Stimulated activated CD4-positive, alpha-beta T cell treated with anti-CD3 and anti-CD28 coated beads, Interleukin-1b, Interleukin-23, amount 100 ng/mL, for 48 hours (primary cell): ENCODE measurements at places on chromosomes 6 and 20.
A peak's percentile ranks its signal among the peaks of the same experiment; 100 is the strongest.

DNA sequence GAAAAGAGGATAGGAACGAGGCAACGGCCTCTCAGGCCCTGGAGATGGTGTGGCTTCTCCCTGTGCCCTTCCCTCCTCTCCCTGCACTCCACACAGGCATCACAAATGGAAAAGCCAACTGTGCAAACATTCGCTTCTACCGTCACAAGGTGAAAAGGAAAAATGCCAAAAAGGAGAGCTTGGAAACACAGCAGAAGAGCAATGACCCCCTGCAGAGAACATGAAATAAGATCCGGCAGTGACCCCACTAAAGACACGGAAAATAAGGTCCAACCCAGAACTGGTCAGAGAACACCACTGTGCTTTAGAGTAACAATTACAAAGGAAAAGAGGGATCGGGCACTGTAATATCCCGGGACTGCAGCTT lies 63.0 kb downstream of the SLC22A23 start:
- DNase-seq: no peak

DNA sequence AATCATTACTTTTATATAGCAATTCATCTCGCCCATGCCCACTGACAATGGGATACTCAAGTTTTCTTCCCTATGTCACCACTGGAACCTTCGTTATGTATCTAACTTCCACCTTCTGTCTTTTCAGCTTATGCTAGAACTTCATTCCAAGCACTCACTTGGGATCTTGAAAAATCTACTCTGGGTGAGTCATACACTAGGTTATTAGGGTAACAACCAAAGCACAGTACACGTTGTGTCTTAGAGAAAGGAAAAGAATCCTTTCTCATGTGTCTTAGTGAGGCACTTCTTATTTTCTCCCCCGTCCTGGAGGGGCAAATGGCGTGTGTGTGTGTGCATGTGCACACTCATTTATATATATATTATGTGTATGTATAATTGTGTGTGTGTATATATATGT lies 18.3 kb upstream of the FAM162B start:
- DNase-seq: no peak

DNA sequence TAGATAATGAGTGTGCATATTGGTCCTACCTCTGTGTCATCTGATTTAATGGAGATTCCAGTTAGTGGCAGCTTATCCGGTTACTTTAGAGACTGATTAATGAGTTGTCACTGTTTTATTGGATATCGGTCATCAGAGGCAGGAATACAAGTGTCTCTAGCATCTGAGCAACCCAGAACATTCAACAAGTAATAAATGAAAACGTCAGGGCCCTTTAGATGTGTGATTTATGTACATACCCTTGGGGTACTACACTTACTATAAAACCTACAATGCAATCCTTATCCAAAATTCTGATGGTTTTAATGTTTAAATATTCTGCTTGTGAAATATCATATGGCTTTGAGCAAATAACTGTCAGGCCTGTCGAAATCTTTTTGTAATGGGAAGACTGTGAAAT lies 1117.9 kb upstream of the FLRT3 start:
- DNase-seq: no peak

DNA sequence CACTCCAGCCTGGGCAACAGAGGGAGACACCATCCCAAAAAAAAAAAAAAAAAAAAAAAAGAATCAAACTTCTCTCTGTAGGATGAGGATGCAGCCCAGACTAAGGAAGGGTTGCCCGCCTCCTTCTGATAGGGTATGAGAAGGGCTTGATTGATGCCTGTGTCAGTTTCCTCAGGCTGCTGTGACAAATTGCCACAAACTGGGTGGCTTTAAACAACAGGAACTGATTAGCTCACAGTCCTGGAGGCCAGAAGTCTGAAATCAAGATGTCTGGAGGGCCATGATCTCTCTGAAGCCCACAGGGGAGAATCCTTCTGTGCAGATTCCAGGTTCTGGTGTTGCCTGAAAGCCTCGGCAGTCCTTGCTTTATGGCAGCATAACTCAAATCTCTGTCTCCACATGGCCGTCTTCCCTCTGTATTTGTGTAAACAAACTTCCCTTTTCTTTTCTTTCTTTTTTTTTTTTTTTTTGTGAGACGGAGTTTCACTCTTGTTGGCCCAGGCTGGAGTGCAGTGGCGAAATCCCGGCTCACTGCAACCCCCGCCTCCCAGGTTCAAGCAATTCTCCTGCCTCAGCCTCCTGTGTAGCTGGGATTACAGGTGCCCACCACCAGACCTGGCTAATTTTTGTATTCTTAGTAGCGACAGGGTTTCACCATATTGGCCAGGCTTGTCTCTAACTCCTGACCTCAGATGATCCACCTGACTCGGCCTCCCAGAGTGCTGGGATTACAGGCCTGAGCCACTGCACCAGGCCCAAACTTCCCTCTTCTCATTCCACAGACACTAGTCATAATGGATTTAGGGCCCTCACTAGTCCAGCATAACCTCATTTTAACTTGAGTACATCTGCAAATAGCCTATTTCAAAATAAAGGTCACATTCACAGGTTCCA lies 11.2 kb upstream of the CDK19 start:
- no peak for DNase-seq

DNA sequence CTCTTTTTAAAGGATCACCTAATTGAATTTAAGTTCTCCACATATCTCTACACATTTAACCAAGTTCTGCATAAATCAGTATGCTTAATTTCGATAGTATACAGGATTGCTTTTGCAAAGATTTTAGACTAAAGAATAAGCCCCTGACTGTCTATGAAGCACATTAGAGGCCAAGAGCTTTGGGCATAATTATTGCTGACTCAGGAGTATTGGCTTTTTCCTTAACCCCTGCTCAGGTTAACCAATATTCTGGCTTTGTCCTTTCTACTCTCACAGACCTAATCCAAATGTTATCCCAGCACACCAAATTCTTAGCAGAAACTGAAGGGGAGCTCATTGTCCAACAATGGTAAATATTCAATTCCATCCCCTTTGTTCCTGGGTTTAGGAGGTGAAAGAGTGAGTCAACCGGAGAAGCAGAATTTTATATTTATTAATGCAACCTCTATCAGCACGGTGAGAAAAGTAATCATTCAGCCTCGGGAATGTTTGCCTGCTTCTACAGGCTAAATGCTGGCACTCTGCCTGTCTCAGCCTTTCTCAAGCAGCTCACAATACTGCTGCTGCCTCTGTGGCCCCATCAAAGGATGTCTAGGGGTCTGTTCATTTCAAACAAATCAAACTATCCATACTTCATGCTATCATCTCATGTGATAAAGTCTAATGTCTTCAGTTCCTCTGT lies 125.0 kb downstream of the SIM1 start:
- DNase-seq: no peak

DNA sequence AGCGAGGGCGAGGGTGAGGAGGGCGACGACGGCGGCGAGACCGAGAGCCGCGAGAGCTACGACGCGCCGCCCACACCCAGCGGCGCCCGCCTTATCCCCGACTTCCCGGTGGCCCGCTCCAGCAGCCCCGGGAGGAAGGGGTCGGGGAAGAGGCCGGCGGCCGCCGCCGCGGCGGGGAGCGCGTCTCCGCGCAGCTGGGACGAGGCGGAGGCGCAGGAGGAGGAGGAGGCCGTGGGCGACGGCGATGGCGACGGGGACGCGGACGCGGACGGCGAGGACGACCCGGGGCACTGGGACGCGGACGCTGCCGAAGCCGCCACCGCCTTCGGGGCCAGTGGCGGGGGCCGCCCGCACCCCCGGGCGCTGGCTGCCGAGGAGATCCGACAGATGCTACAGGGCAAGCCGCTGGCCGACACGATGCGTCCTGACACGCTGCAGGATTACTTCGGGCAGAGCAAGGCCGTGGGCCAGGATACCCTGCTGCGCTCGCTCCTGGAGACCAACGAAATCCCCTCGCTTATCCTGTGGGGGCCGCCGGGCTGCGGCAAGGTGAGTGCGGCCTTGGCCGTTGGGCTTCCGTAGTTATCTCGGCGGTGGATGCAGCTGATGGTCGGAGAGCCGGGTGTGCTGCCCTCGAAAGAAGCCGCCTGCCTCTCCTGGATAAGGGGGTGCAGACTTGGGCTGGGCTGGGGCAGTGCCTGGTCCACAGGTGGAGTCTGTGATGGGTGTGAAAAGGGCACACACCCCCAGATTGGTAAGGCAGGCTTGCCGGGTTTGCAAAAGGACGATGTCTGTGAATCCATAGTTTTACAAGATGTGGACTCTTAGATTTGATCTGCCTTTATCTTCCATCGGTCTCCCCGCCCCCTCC lies 938 bp downstream of the WRNIP1 start:
- peak; percentile 32 for DNase-seq

DNA sequence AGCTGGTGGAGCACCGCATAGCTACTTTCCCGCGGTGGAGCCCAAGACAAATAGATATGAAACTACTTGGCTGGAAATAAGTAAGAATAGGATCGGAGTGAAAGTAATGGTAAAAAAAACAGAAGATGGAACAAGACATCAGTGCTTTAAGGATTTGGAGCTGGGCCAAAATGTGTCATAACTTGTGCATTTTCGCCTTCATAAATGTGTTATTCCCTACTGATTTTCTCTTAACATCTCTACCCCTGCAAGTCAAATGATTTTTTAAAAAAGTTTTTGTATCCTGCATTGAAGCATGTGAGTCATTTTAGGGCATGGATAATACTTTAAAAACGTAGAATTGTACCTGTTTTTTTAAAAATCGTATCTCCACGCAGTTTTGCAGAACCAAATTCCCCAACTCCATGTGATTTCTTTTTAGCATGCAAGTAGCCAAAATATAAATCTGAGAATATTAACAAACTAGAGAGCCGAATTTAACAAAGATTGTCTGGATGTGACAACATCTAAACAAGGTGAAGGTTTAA lies 882 bp upstream of the FAM184A start:
- no peak for DNase-seq

DNA sequence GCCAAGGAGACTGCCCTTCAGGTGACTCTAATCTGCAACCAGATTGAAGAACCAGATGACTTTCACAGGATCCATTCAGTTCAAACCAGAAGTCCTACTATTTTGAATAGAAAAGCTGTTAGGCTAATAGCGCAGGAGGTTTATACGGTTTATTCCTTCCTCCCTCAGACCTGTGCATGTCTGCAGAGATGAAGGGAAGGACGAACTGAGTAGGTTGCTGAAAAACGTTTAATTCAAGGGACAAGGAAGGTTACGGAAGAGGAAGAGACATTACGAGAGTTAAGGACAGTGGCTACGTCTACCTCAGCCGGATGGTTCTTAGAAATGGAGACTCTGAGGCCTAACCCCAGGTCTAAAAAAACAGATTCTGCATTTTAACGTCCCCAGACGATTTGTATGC lies 978 bp downstream of the AURKA start:
- DNase-seq: no peak

DNA sequence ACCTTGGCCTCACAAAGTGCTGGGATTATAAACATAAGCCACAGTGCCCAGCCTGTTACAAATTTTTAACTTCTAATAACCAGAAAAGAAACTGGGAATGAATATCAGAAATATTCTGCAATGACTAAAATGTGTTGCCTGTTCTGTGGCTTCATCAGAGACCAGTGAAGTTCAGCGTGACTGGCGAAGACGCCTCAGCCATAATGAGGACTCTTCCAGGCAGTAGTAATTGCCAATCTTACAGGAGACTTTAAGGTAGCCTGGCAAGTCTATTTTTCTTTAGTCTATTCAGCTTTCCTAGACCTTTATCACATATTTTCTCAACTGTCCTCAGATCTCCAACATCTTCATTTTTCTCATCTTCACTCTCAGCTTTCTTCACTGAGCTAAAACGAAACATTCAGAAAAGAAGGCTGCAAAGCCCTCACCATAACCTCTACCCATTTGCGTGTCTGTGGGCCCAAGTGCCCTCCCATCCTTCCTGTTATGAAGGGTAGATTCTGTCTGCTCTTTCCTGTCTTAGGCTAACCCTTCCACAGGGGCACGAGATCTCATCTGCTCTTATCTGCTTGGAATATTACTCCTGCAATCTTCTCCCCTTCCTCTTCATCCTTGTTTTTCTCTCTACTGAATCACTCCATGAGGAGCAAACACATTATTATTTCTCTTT lies 42.0 kb upstream of the OLIG3 start:
- DNase-seq: peak; percentile 8

- no peak for DNase-seq
Observed at GRCh38 chr6:118580585-118581419, 32.7 kb downstream of the PLN start.

- DNase-seq: no peak
Observed at GRCh38 chr20:47438464-47439381, 63.0 kb upstream of the NCOA3 start.

DNA sequence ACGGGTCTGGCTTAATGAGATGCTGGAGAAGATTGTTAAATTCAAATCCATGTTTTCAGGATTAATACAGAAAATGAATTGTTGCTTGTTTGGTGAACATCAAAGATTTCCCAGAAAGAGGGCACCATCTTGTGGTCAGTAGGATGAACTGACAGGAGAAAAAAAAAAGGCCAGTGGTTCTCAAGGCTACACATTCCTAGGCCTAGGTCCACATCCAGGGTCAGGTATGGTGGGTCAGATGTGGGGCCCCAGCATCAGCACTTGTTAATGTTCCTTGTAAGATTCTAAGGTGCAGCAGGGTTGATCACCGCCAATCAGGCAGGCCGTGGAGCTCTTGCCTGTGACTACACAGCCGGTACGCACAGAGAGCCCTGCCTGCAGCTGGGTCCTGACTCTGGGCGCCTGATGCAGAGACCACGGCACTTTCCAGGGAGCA lies 34.0 kb upstream of the FOXO3 start:
- no peak for DNase-seq

GRCh38 chr6:2725999-2726567 lies 24.6 kb downstream of the MYLK4 start:
- DNase-seq: no peak

DNA sequence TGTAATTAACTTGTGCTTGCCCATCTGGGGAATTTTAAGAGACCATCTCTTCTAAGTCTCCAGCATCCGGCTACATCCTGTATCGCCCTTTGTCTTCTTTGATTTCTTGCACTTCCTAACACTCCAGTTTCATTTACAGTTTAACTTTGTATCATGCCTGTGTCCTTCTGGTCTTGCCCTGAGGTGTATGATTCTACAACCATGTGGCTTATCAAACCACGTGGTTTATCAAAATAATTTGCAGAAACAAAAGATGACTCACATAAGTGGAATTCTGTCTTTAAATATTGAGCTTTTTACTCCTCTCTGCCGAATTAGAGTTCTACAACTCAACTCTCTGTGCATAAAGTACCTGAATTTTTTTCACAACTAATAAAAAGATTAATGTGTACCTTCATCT lies 580.7 kb downstream of the KIF16B start:
- no peak for DNase-seq

DNA sequence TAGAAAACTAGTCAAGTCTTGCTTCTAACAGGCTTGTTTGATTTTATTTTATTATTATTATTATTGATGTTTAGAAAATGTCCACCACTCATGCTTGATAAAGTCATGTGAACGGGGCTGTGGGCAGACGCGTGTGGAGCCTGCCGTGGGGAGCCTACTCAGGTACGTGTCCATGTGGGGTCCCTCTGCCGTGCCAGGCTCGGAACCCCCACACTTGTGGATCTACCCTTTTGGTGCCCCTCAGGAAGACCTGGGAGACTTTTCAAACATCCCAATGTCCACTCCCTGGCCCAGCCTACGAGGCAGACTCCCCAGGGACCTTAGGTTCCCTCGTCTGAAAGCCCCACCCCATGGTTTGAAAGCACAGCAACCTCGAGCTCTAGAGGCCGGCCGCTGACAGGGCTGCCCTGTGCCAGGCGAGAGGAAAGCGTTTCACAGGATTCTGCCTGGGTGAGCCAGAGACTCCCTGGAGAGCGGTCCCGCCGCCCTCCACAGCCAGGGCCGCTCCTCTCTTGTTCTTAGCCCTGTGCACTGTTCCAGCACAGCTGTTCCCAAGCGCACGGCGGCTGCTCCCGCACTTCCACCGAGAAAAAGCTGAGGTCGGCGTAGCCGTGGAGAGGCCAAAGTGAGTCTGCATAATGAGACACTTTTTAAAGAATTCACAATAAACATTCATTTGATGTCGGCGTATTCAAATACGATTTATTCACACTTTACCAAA lies 249.7 kb downstream of the TTLL2 start:
- DNase-seq: no peak
